Choroid plexus epithelial cell (primary cell): ENCODE measurements at places on chromosomes 6 and 20.

- DNase-seq = peak; percentile 61
Measured at GRCh38 chr6:43812850-43813578, 43.0 kb downstream of the VEGFA start.

DNA sequence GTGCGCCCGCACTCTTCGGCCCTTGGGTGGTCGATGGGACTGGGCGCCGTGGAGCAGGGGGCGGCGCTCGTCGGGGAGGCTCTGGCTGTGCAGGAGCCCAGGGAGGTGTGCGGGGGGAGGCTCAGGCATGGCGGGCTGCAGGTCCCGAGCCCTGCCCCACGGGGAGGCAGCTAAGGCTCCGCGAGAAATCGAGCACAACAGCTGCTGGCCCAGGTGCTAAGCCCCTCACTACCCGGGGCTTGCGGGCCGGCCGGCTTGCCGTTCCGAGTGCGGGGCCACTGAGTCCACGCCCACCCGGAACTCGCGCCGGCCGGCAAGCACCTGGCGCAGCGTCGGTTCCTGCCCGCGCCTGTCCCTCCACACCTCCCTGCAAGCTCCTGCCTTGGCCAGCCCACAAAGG, 462.3 kb upstream of the JARID2 start:
- DNase-seq = no peak

GRCh38 chr20:11697646-11698045, 220.0 kb upstream of the BTBD3 start:
- DNase-seq = no peak

DNA sequence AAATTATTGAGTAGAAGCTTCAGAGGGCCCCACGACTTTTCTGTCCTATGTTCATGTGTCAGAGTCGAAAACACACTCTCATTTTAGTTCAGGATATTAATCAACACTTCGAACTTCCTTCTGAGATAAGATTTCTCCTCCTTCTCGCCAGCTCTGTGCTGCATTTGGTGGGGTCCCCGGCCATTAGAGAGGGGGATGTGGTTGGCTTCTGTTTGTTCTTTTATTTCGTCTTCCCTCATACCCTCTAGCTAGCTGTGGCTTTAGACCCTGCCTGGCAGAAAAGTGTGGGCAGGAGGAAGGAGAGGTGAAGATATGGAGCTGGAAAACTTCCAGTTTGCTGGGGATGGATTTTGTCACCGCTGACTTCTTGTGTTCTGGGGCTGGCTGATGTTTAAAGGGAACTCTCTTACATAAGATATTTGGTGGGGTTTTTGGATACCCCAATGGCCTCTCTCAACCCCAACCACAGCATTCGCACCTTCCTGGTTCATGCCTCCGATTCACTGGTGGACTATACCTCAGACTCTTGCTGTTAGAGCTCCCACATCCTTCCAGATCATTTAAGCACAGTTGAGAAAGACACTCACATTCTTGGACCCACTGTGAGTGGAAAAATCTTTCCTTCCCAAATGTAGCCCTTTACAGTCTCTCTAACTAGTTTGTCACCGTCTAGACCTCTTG, 30.7 kb upstream of the TMX4 start:
- DNase-seq = no peak

GRCh38 chr20:38044685-38045084, 11.1 kb downstream of the RPRD1B start:
- no peak for DNase-seq

DNA sequence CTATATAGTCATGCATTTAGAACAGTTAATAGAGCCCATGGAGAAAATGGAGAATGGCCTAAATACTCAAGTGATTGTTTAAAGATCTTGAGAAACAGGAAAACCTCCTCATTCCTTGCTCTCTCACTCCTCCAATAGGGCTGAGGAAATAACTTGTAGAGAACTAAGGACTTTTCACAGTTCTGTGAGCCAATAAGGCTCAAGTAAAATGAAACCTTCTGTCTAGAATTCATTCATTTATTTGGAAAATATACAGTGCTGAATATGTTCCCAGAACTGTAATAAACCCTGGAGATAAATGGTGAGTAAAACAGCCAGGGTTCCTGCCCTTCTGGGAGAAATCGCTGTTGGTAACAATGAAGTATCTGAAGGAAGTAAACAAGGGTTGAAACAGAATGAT, 35.3 kb downstream of the ELOVL2 start:
- DNase-seq = peak; percentile 75

DNA sequence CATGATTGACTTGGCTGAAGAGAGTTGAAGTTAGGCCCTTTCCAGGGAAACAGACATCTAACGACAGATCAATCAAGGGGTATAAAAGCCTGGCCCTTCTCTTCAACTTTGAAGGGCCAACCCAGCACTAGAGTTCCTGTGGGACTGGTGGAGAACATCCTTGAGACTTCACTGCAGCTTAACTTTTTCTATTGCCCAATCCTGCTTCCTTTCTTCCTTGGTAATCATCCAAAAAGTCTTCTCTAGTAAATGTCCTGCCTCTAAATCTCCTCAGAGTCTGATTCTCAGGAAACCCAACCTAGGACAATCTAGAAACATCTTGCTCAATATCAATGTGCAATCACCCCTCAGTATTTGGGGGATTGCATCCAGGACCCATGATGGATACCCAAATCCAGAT, 1.9 kb downstream of the MKKS start:
- DNase-seq = peak; percentile 42

DNA sequence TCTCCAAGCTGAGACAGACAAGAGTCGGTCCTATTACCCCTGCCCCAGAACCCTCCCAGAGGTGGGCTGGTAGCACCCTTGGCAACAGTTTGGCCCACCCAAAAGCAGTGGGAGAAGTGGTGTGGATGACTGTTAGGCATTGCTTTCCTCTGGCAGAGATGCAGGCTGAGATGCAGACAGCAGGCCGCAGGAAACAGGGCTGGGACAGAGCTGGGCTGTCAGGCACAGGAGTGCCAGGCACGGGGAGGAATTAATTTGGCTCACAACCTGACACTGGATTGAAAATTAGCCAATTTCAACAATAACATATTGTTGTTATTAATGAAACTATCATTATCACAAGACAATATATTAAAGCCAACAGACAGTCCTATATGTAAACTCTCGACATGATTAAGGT, 15.7 kb upstream of the SIRT5 start:
- DNase-seq = no peak

DNA sequence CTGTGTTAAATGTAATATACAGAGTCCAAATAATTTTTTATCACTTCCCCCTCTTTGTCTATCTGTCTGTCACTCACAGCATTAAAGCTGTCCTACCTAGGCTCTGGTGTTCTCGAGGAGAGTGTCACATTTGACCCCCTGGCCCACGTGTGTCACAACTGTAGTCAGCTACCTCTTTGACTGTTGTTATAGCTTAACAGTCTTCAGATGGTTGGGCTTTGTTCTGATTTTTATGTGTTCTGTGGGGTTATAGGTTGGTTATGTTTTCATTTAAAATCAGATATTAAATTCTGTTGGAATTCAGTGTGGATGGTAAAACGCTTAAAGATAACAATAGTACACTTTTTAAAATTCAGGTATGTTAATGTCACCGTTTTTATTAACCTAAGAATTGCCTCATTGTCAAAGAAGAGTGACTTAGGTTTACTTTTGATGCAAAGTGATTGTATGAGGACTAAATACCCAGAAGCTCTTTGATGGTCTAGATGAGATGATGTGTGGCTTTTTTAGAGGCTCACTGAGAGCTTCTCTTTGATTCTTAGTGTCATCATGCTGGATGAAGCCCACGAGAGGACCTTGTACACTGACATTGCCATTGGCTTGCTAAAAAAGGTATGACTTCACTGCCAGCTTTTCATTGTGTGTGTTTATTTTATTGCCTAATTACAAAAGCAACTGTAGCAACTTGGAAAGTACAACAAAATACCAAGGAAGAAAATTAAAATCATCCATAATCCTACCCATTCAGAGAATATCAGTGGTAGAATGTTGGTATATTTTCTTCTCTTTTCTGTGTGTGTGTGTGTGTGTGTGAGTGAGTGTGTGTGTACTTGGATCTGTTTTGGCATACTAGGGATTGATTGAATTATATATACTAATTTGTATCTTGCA, 29.9 kb downstream of the DHX35 start:
- no peak for DNase-seq

- DNase-seq = no peak
Measured at GRCh38 chr6:159533016-159533415, 160.0 kb downstream of the SOD2 start.

GRCh38 chr20:41370176-41370575, 3.6 kb upstream of the EMILIN3 start:
- no peak for DNase-seq

- peak; percentile 72 for DNase-seq
Measured at GRCh38 chr6:130969791-130970491, 93.1 kb downstream of the EPB41L2 start.

DNA sequence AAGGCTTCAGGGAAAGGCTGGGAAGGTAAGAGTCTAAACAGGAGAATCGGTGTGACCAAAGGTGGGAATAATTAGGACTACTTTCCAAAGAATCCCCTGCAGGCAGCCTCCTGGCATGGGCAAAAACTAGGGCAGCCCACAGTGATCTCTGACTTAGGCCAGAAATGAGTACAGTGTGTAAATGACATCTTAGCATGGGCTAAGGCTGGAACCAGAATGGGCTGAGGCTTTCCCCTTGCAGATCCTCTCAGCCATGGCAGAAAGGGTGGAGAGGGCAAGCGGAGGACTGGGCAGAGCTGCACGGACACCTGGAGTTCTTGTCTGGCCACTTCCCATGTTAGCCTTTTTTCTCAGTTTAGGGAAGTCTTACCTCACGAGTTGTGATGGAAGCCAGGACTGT, 69.9 kb upstream of the FOXQ1 start:
- DNase-seq = no peak

DNA sequence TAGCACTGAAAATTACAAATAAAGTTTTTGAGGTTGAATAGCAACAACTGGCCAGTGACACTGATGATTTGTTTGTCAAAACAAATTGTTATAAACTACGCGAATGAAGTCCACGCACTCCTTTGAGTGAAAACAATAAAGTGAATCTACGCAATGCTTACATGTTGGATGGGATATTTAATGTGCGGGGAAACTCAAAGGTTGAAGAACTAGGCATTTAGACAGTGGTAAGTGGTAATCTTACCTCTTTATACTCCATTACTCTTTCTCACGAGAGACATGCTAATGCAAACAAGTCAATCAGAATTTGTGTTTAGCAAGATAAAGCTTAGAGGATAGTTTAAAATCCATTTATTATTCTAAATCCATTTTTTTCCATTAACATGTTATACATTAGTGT, 606.4 kb downstream of the KHDRBS2 start:
- no peak for DNase-seq

- no peak for DNase-seq
Measured at GRCh38 chr6:104418125-104418524, 441.6 kb downstream of the HACE1 start.

DNA sequence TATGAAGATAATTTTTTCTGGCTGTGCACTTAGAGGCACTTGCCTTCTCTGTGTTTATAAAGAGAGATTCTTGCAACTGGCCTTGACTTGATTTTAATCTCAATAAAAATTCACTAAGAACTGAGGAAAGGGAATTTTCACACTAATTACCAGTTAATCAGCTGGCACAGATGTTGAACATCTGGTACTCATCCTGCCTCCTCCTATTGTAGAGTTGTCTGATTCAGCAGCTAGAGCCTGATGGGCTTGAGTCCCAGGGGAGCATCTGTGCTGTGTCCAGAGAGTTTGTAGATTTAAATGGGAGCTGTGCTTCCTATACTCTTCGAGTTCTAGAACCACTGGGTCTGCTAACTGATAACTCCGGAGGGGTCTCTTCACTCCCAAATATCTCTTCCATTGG, 284.4 kb upstream of the RNF24 start:
- peak; percentile 2 for DNase-seq

DNA sequence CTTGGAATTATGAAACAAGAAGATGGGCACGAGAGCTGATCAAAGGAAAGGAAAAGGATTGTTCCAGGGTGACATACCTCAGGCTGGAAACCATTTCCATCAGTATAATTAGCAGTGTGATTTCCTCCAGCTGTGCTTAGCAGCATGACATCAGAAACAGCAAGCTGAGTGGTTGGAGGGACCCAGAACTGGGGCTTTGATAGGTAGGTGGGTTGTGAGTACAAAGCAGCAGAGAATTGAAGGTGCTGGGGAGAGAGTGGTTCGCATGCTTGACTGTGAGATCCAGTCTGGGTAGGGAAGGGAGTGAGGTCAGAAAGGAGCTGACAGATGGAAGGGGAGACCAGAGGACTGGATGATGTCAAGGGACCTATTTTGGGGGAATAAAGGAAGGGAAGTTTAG, 90.4 kb downstream of the CD164 start:
- no peak for DNase-seq

DNA sequence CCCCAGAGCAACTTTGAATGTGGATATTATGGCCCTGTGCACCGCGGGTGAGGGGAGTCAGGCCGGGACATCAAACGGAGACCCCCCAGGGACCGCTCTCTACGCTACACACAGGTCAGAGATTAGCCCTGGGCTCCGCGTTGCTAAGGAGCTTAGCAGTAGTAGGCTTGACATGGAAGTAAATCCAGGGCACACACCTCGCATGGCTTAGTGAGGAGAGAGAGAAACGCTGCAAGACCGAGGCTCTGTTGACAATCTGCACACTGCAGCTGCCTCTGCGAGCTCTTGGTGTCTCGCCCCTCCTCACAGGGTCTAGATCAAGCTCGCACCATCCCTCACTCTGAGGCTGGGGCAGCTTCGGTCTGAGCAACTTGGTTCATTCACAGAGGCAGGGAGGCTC, 116.1 kb upstream of the CDH4 start:
- no peak for DNase-seq

GRCh38 chr6:116385921-116386320, 15.2 kb downstream of the DSE start:
- no peak for DNase-seq

DNA sequence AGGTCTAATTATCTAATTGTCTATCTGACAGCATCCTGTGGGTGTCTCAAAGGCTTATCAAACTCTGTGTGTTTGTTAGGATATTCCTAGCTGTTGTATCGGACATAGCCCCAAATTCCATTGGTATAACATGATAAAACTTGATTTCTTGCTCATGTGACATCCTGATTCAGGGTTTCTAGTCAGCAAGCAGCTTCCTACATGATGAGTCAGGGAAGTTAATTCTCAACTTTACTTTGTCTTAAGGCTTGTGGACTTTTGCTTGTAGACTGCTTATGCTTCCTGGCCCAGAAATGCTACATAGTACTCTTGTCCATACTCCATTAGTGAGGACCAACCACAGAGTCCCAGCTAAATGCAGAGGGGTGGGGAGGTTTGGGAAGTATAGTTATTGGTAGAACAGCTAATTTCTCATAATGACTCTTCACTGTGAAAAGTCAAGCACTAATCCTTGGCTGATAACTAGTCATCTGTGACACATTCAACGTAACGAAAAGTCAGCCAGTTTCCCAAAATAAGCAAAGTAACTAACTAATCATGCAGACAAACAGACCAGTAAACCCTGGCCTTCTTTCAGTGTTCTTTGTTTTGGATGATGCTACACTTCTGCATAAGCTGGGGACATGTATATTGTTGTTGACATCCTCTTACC, 25.8 kb downstream of the NKAIN2 start:
- peak; percentile 86 for DNase-seq

GRCh38 chr20:7392542-7393206, 547.6 kb downstream of the HAO1 start:
- peak; percentile 24 for DNase-seq

GRCh38 chr6:31775633-31776484, 1.3 kb downstream of the VWA7 start:
- DNase-seq = no peak

- peak; percentile 90 for DNase-seq
Measured at GRCh38 chr6:71404145-71404966, 115.7 kb downstream of the OGFRL1 start.

- no peak for DNase-seq
Measured at GRCh38 chr6:154673919-154674318, 59.3 kb upstream of the SCAF8 start.
